ENCODE measurements at places on chromosomes 6 and 20.
A peak's percentile ranks its signal among the peaks of the same experiment; 100 is the strongest.

DNA sequence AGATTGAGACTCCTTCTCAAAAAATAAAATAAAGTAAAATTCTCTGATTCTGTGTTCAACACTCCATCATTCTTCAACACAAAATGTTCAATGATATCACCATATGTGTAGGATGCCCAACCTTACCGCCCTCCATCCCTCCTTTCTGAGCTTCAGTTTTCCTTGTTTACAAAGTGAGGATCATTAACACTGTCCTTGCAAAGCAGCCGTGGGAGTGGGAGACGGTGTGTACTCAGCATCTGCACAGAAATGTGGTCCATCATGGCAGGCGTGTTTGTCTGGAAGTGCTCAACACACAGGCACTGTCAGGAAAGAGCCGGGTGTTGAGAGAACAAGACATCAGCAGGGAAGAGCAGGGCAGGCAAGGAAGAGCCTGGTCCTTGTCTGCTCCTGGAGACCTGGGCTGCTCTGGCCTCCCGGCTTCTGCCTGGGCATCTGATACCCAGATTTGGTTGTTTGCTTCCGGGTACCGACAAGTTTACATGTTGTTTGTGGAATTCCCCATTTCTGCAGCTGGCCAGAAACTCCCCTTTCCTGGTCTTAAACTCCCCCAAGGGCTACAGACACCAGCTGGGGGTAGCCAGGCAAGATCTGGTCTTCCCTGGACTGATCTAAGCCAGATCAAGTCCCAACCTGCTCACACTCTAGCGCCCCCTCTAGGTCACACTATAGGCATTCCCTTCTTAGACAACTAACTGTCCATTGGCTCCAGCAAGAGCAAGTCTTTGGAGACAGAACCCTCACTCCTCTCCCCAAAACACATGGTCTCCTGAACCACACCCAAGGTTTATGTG lies 26.7 kb upstream of the TTPAL start:
- DNase-seq, result no peak

DNA sequence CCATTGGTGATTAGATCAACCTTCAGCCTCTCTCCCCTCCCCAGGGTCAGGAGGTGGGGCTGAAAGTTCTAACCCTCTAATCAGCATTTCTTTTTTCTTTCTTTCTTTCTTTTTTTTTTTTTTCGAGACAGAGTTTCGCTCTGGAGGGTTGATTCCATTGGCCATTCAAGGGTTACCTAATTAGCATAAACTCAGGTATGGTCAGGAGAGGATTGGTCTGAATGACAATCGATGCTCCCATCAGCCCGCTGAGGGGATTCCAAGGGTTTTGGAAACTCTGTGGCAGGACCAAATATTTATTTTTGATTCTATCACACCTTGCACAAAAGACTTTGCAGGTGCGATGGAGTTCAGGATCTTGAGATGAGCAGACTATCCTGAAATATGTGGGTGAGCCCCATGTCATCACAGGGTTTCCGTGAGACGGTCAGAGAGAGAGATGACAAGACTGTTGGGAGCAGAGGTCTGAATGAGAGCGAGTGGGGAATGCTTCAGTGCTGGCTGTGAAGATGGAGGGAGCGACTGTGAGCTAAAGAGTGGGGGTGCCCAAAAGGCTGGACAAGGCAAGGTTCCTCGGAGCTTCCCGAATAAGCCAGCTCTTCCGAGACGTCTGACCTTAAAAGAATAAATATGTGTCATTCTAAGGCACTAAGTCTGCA lies 107.1 kb downstream of the BMP7 start:
- DNase-seq, result no peak

DNA sequence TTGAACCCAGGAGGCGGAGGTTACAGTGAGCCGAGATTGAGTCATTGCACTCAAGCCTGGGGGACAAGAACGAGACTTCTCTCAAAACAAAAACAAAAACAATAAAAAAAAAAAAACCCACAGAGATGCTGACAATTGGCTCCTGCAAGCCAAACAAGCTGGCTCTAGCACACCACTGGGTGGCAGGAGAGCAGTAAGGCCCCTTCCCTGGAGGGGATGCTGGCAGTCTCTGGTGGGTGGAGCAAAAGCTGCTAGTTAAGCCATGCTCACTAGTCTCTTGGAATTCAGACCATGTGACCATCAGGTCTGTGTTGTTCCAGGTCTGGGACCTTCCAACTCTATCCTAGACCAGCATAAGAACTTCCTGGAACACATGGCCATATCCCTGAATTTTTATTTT lies 18.9 kb upstream of the DSN1 start:
- no peak for DNase-seq

DNA sequence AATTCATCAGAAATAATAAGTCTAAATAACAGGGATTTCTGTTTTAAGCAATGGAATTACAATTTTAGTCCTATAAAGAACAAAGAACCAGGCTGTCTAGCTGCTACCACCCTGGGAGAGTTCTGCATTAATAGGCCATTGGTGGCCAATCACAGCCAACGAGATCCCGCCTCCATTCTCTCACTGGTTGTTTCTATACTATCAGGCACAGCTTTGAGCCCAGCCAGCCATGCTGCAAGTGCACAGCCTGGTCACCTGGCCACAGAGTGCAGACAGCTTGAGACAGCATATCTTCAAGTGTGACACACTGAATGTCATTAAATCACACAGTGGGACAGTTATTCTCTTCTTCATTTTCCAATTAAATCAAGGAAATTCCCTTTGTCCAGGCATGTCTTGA lies 16.1 kb upstream of the RAB22A start:
- no peak for DNase-seq

GRCh38 chr6:161233986-161234661 lies 39.7 kb downstream of the AGPAT4 start:
- DNase-seq, result no peak

GRCh38 chr6:138026342-138026741 lies 80.9 kb downstream of the PERP start:
- DNase-seq, result no peak

DNA sequence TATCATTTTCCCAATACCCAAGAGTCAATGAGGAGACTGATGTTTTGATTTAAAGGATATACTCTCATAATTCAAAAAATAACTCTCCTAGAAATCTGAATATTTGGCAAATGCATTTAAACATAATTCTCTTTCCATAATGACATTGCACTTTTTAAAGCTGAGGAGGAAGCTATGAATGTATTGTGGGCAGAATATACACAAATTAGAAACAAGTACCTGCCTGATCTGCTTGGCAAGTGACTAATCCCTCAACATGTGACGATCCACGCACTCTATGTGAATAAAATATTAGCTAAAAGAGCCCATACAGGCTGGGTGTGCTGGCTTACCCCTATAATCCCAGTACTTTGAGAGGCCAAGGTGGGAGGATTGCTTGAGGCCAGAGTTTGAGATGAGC lies 88.3 kb upstream of the CCDC28A start:
- DNase-seq, result no peak

DNA sequence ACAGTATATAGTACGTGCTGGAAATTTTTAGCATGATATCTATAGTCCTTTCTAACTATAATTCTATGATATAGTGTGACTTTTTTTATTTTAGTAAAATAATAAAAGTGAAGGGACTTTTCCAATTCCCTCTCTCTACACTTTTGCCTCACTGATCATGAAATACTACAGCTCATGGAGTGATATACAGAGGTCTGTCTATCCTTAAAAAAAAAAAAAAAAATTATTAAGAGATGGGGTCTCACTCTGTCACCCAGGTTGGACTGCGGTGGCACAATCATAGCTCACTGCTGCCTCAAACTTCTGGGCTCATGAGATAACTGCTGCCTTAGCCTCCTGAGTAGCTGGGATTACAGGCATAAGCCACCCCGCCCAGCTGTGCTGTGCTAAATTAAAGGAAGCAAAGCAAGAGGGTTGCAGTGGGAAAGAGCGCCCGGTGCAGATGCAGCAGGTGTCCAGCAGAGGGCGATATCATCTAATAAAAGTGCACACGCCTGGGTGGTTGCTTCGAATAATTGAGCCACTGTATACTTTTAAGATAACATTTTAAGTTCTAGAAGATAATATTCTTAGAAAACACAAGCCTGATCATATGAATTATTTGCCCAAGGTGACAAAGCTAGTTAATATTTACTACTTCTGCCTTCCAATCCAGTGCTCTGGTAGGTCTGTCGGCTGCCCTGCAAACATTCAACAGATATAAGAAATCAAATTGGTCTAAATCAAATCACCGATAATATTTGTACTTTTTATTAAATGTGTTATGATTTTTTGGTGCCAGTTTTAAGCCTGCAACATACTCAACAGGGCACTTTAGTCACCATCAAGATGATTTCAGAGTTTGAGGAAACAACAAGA lies 94.9 kb upstream of the NT5E start:
- DNase-seq, result peak; percentile 3

- DNase-seq, result no peak
These were observed 708.4 kb upstream of the CITED2 start for GRCh38 chr6:140082867-140083297.

DNA sequence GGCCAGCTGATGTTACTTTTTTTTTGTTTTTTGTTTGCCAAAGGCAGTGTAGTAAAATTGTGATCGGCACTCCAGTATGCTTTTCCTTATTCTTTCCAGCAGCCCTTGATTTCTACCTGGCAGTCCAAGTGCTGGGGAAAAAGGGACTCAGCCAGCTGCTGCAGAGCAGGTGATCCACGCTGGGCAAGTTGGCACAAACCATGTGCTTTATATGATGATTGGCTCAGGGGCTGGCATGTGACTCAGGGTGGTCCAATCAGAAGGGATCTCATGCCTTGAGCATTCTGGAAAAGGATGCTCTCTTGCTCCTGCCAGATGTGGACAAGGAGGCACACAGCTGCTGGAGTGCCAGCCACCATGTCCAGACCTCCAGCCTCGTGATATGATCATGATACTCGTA lies 54.5 kb downstream of the SULF2 start:
- no peak for DNase-seq

- DNase-seq, result no peak
These were observed 280.4 kb downstream of the PTPRK start for GRCh38 chr6:128240024-128240428.

GRCh38 chr6:116247285-116247684 lies 6.6 kb downstream of the TSPYL4 start:
- no peak for DNase-seq

- DNase-seq, result no peak
These were observed 6.0 kb downstream of the TLDC2 start for GRCh38 chr20:36881888-36882287.

DNA sequence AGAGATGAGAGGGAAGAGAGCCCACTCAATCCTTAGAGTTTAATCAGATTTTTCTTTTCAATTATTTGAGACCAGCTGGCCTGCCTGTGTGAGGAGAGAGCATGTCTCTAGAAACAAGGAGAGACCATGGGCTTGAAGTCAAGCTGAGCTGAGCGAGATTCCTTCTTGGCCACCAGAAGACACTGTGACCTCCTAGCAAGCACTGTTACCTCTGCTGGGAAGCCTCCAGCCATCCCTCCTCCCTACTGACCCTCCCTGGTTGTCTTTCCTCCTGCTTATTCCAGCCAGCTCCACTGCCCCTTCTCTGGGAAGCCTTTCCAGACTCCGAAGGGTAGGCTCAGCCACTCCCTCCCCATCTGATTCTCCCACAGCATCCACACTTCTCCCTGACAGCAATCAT lies 110.0 kb downstream of the SCML4 start:
- DNase-seq, result no peak

GRCh38 chr20:52806918-52807317 lies 165.2 kb upstream of the TSHZ2 start:
- no peak for DNase-seq

DNA sequence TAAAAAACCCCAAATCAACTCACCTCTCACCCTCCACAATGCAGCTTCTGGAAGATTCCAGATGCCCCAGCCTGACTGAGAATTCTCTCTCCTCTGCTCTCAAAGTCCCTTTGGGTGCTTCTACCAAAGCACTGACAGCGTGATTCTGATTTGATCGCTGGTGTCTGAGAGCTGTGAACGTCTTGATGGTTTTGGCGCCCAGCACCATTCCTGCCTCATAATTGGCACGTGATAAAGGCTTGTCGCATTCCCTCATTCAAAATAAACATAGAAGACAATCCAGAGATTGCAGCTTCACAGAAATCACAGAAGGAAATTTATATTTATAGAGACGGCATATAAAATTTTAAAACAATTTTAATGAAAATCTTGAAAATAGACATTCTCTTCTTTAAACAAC lies 24.1 kb upstream of the ECI2 start:
- no peak for DNase-seq

DNA sequence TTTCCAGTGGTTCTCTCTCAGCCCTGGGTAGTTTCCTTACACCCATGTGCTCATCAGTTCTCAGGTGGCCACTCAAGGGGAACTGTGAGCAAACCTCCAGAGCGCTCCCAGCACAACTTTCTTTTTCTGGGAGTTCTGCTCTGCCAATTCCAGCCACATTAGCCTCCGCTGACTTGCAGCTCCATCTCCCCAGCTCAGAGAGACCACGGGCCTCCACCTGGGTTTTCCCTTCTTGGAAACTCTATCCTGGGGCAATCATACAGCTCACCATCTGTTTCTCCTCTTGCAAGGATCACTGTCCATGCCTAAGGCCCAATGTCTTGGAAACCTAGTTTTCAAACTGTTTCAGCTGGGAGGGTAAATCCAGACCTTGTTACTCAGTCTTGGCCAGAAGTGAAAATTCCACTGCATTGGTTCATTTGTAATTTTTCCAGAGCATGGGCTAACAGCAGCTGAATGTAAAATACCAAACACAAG lies 129.9 kb downstream of the EYA2 start:
- DNase-seq, result no peak

GRCh38 chr6:133854364-133855275 lies 34.3 kb upstream of the TCF21 start:
- DNase-seq, result no peak

- DNase-seq, result no peak
These were observed 40.1 kb downstream of the ITPR3 start for GRCh38 chr6:33661106-33661838.

DNA sequence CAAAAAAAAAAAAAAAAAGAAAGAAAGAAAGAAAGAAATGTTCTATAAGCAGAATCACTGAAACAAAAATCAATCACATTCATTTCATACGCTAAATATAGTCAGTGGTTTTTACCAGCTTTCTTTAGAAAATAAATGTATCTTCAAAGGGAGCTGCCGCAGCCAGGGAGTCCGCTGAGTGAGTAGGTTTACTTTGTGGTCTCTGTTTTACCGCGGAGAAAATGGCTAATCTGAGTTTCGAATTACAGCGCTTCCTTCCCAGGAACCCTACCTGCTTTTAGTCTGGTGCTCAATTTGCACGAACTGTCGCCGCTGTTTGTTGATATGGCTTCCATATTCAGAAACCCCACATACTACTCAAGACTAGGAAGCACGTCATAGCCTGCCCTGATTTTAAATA lies 102.4 kb downstream of the TFAP2A start:
- DNase-seq, result no peak

- no peak for DNase-seq
These were observed 84.2 kb downstream of the ISM1 start for GRCh38 chr20:13305284-13305683.

- no peak for DNase-seq
These were observed 421.1 kb upstream of the AGPAT4 start for GRCh38 chr6:161694995-161695394.
